Neural progenitor cell (in vitro differentiated cells): ENCODE measurements at places on chromosomes 7 and 10. TPM values are rescaled to one million over a fixed set of nuclear protein-coding genes. Genes with fewer than 3 reads are reported as not detected.
A peak's percentile ranks its signal among the peaks of the same experiment; 100 is the strongest.

Gene SMKR1
- total RNA-seq, result 0.53 and 0.56 TPM in 2 replicates

Gene GPR15LG
- total RNA-seq, result not detected in 2 replicates

Gene EN2
- total RNA-seq, result not detected in 2 replicates

Gene EGR2
- 5.0 and 6.5 TPM in 2 replicates for total RNA-seq

Gene SLC29A4
- total RNA-seq, result 7.3 and 20.8 TPM in 2 replicates

Gene MCM10
- total RNA-seq, result 38.2 and 44.5 TPM in 2 replicates

Gene GARIN1A
- 0.43 TPM in 1 of 2 replicates, not detected in the other for total RNA-seq

Gene PHYHIPL
- 0.37 and 0.52 TPM in 2 replicates for total RNA-seq

Gene WDFY4
- total RNA-seq, result not detected in 2 replicates

Gene BICC1
- 0.25 and 0.41 TPM in 2 replicates for total RNA-seq

Gene ENKUR
- total RNA-seq, result 0.15 TPM in 1 of 2 replicates, not detected in the other

Gene MYL7
- not detected in 2 replicates for total RNA-seq

Gene FAM13C
- 2.3 and 3.1 TPM in 2 replicates for total RNA-seq

Gene PLAC9
- total RNA-seq, result not detected in 2 replicates

- DNase-seq, result no peak
Measured at GRCh38 chr7:30835396-30835915, 64.2 kb downstream of the MINDY4 start.

DNA sequence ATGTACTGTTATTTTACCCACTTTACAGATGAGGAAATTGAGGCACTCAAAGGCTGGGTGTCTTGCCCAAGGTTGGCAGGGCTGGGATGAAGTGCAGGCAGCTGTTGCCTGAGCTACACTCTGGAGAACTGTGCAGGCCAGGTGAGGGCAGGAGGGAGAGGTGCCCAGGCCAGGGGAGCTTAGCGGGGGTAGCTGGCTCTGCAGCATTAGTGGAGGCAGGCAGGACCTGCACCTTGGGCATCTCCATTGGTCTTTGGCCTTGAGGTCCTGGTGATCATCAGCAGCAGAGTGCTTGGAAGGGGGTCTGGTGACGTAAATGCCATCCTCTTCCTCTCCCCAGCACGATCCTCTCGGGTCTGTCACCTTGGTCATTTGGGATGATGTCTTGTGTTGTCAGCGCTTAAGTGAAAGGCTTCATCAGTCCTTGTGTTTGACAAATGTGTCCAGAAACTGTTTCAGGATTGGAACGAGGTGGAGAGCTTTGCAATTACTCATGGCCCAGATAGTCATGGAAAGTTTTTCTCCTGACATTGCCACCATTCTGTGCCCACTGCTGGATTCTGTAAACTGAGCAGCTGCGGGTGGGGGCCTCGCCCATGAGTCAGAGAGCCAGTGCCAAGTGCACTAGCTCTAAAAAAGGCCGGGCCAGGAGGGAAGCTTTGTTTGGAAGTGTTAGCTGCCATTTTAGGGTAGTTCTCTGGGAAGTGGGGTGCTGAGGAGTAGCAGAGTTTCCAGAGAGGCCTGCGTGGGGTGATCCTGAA is 47.6 kb downstream of the TSPAN15 start:
- DNase-seq, result no peak

DNA sequence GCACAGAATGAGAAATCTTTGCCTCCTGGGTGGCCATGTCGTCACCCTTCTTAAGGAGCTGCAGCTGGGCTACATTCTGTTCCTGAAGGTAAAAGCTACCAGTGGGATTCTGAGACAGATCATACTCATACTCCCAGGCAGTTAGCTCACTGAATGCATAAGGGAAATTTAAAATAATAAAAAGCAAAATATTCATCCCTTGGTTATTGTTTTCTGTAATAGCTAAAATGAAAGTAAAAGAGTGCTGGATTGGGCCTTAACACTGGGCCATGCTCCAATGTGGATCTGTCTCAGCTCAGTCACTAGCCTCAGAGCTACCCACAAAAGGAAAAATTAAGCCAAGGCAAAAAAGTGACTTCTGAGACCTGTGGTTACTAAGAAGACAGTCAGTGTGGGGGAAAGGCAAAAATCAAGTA is 8.9 kb upstream of the DYNC2I1 start:
- no peak for DNase-seq

GRCh38 chr10:116669832-116670644 is 49.3 kb downstream of the PNLIPRP2 start:
- DNase-seq, result peak; percentile 78

GRCh38 chr10:64103750-64104470 is 582.7 kb downstream of the REEP3 start:
- DNase-seq, result no peak

GRCh38 chr10:22554461-22555182 is 159.8 kb downstream of the PIP4K2A start:
- peak; percentile 82 for DNase-seq

- DNase-seq, result no peak
Measured at GRCh38 chr10:52653263-52653909, 119.2 kb downstream of the MBL2 start.

- no peak for DNase-seq
Measured at GRCh38 chr10:23414658-23415057, 24.2 kb upstream of the OTUD1 start.

- DNase-seq, result no peak
Measured at GRCh38 chr7:72437610-72438009, 25.5 kb upstream of the CALN1 start.

DNA sequence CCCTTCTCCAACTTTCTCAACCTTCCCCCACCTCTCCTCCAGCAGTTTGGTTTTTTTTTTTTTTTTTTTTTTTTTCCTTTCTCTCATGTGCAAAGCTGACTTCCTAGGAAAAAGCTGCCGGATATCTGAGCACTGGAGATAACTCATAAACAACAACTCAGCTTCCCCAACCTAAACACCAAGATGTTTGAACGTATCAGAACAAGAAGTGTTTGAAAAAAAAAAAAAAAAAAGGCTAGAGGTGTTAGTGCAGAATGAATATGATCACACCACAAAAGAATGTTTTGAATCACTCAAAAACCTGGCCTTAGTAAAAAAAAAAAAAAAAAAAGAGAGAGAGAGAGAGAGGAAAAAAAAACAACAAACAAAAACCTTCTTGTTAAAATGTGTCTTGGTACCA is 11.2 kb downstream of the GATA3 start:
- no peak for DNase-seq

DNA sequence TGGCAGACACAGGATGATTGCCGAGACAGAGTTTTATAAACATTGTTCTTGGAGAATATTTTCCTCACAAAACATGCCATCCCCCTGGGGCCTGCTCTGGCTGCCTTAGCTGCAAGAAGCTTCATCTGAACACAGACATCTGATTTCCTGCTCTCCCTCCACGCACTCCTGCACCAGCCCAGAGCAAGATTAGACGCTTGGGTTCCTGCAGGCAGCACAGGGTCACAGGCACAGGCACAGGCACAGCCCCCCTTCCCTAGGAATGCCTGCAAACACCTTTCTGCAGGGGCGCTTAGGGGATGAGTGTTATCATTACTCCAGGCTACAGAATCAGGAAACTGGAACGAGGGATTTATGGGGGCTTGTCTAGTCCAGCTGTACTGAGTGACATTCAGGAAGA is 450.3 kb downstream of the GRID1 start:
- no peak for DNase-seq

- DNase-seq, result no peak
Measured at GRCh38 chr10:11488126-11488525, 123.3 kb downstream of the USP6NL start.

DNA sequence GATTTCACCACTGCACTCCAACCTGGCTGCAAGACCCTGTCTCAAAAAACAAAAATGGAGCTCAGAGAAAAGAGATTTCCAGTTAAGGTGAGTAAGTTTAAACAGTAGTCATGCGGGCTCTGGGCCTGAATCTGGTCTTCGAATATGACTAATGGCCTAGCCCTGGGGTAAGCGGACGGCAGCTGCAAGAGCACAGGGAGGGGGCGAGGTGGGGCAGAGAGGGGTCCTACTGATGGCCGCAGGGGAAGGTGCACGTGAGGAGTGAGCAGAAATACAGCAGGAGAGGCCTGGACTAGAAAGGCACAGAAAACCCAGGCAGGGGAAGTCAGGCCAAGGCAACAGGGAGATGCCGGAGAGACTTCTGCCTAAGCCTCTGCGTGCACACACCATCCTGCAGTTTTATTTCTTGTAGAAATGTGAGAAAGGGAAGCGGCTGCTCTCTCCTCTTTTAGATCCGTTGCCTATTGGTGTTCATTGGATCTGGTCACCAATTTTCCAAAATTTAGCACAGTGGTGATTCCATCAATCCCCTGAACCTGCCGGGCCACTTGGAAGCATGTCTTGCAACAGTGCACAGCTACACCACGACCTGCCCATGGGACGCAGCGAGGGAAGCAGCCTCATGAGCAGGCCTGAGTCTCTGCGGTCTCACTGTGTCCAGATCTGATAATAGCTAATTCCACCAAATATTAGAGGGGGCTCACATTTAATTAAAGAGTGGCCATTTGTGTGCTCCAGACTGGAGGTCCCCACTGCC is 139.0 kb downstream of the PAXIP1 start:
- DNase-seq, result no peak

GRCh38 chr7:157904211-157904865 is 567.5 kb downstream of the DNAJB6 start:
- no peak for DNase-seq

DNA sequence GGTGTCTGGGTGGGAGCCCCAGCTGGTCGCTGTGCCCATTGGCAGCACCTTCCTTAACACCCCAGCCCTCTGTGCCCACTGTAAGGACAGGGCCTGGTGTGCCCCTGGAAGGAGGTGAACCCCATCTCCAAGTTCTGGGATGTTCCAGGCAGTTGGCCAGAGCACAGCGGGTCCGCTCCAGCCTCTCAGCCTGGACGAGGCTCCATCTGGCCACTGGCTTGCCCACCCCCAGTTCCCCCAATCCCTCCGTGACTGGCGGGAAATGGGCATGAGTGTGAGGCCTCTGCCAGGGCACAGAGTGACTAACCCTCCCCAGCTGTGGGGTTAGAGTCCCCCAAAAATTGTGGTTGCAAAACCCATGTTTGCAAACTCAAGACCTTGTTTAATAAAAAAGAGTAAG is 15.6 kb downstream of the GRIFIN start:
- DNase-seq, result no peak

GRCh38 chr7:142746264-142746663 is 3.0 kb upstream of the PRSS1 start:
- DNase-seq, result no peak

GRCh38 chr10:114166494-114166893 is 7.5 kb downstream of the CCDC186 start:
- DNase-seq, result no peak

GRCh38 chr7:35463751-35464150 is 209.9 kb upstream of the TBX20 start:
- DNase-seq, result no peak

- DNase-seq, result no peak
Measured at GRCh38 chr7:45394117-45394708, 180.0 kb upstream of the ADCY1 start.

GRCh38 chr7:139365336-139365735 is 5.6 kb downstream of the LUC7L2 start:
- DNase-seq, result no peak

DNA sequence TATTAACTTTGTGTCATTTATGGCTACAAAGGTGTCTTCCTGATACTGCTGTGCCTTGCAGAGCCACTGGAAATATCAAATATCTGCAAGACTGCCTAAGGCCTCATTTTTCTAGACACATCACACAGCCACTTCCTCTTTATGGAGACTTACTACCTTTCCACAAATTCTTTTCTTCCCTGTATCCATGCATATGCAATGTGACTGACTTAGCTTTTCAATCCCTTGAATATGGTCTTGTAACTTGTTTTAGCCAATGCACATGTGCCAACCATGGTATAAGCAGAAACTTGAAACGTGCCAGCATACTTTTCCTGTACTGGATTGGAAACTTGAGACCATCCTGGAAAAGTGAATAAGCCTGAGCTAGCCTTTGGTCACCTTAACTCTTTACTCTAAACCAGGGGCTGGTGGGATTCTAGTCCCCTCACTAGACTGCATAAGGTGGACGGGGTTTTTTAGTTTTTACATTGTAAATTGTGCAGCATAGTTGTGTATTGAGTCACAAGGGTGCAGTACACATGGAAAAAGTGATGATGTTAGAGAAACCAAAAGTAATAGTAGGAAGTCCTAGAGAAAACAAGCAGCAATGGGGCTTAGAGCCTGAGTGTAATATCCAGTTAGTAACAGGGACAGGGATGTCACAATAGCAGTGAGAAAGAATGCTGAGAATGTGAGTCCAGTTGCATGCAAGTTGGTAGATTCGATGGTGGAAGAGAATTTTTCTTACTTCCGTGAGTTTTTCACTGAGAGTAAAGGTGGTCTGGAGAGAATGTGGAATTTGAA is 879.5 kb downstream of the SORCS1 start:
- peak; percentile 23 for DNase-seq

GRCh38 chr7:12494687-12495024 is 75.9 kb upstream of the SCIN start:
- DNase-seq, result peak; percentile 4

GRCh38 chr7:49398746-49399145 is 374.7 kb upstream of the VWC2 start:
- no peak for DNase-seq

DNA sequence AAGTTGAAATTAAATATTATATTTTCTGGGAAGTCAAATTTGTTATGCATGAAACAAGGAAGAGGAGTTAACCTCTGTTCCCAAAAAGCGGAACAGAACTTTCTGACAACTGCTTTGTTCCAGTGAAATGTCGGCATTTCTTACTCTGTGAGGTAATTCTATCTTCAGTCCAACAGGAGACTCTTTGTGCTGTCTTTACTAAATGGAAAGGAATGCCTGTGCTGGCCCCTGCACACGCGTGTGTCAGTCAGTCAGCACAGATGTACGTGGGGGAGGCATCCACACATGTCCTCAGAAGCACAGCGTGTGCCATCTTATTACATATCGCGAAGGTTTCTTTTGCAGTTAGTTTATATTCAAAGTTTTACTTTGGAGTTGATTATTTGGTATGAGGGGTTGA is 37.5 kb downstream of the NET1 start:
- DNase-seq, result peak; percentile 45

GRCh38 chr7:70183278-70183677 is 585.0 kb downstream of the AUTS2 start:
- DNase-seq, result peak; percentile 43

GRCh38 chr10:15440204-15440711 is 69.2 kb upstream of the FAM171A1 start:
- DNase-seq, result no peak

- no peak for DNase-seq
Measured at GRCh38 chr10:34506786-34507185, 308.3 kb downstream of the PARD3 start.

GRCh38 chr10:48695636-48696534 is 11.2 kb downstream of the WDFY4 start:
- no peak for DNase-seq

DNA sequence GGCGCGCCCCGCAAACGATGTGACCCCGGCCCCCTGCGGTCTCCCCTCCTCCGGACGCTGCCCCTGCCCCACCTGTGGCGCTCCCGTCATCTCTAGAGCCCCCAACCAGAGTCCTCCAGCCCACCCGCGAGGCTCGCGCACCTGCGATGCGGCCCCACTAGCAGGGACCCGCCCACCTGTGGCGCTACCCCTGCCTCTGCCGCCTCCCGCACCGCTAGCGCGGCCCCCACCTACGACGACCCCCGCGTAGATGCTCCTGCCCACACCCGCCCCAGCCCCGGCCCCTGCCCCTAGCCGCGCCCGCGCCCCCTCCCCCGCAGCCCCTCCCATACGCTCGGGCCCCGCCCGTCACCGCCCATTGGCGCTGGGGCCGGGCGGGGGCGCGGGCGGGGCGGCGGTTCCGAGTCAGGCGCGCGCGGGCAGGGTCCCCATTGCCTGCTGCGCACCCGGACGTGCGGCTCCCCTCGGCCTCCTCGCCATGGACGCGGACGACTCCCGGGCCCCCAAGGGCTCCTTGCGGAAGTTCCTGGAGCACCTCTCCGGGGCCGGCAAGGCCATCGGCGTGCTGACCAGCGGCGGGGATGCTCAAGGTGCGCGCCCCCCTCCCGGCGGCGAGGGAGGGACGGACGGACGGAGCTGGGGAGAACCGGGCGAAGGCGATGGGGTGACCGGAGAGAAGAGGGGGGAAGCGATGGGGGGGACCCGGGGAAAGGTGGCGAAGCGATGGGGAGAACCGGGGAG is at the start of gene PFKP:
Gene PFKP, plus strand, starts transcription at position 431 of the 741 bp plus-strand sequence. Its CDS starts 48 bp downstream, at position 479.
- DNase-seq, result peak; percentile 63
